Activated naive CD4-positive, alpha-beta T cell treated with Interleukin-2 at 50 U/mL for 16 hours (primary cell): ENCODE measurements at places on chromosomes 16 and 17.

GRCh38 chr17:79843474-79843815 is 4.2 kb upstream of the CBX4 start:
- peak; percentile 33 for DNase-seq

DNA sequence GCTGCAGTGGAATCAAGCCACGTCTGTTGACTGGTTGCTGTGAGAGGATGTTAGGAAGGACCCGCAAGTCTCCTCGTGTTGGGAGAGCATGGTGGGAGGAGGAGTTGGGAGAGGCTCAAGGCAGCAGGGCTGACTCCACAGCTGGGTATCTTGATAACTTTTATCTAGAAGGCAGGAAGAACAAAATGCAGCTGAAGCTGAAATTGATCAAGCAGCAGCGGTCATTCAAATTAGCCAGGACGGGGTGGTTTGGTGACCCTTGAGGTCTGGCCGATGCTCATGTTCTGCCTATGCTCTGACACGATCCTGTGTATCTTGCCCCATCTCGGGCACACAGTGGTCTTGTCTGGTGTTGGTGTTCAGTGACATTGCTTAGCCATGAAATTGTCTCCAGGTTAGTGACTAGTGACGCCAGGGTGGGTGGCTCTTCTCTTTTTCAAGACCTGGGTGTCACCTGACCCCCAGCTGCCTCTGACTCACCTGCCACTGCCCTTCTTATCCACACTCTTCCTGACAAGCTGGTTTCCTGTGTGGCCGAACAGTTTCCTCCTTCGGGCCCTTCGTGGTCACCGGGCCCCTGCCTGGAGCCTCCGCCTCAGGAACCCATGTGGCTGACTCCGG is 19.1 kb downstream of the NPTX1 start:
- DNase-seq: no peak

GRCh38 chr16:72501739-72502593 is 330.0 kb upstream of the PMFBP1 start:
- peak; percentile 31 for DNase-seq

DNA sequence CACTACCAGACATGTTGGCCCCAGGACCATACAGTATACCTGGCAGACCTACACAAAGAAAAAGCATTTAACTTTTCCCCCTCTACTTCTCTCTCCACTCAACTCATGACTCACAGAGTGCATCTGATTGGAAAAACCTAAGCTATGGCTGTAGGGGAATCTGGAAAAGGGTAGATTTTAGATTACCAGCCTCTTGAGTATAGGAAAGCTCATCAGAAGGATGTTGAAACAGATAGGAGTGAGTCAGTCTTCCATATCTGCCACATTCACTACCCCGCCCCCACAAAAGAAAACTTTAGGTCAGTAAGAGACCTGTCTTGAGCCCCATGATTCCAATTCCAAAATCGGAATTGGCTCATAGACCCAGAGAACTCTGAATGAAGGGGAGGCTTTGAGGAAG is 12.3 kb downstream of the KRT9 start:
- no peak for DNase-seq

- no peak for DNase-seq
Observed at GRCh38 chr17:60893475-60893874, 215.8 kb downstream of the BCAS3 start.

DNA sequence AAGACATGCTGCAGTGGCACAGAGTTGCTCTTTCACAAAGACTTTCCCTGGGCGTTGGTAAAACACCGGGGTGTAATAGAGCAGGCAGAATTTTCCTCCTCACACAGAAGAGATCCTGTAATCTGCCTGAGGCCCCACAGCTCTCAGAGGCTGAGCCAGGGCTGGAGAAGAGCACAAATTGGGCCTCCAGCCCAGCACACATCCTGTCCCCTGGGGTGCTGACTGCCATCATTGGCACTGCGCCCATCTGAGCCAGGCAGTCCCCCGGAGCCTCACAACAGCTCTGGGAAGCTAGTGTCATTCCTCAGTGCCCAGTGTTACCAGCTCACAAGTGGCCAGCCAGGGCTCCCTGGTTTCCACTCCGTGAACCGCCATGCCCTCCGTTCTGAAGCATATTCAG is 119.4 kb downstream of the SOCS1 start:
- DNase-seq: no peak

DNA sequence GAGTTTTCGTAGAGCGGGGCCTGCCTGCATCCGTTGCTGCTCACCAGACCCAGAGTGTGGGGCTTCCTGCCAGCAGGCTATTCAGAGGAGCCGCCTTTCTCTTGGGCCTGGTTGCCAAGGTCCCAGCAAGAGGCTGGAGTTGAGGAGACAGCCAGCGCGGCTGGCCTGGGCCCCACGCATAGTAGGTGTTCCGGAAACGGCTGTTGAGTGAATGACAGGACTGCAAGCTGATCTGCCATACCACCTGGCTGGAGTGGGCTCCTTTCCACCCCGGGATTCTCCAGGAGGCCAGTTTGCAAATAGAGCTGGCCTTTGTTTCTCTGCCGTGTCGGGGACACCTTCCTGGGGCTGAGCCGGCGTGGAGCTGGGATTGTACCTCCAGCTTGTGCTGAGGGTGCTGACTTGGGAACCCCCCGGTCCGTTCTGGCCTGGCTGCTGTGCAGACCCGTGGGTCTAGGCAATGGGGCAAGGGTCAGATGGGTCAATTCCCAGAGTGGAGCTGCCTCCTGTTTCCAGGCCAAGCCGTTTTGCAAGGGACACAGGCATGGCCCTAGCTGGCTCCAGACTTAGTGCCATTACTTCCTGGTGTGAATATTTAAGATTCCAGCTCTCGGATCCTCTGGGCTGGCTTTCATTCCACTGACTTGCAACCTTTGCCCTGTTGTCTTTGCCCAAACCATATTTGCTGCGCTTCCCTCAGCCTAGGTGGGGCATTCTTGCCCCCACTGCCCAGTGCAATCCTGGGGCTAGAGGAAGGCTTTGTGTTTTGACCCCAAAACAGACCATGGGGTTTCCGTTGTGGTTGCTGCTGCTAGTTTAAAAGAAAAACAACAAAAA is 68.8 kb downstream of the CMIP start:
- no peak for DNase-seq

DNA sequence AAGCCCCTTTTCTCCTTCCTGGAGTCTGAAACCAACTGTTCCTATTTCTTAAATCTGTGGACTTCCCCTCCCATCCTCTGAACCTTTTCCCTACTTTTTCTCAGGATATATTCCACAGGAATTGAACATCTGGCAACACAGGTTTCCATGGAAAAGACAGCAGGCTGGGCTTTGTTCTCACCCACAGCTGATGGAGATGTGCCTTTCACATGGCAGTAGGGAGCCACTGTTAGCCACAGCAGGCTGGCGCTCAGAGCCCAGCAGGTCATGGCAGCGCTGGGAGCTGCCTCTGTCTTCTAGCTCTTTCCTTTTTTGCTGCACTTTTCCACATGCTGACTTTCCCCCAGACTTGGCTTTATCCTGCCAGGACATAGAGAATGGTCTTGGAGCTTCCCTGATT is 116.4 kb upstream of the NLRP1 start:
- DNase-seq: no peak
